Activated CD4-positive, alpha-beta T cell treated with anti-CD3 and anti-CD28 coated beads for 1 hour (primary cell): ENCODE measurements at places on chromosomes 7 and 10.

DNA sequence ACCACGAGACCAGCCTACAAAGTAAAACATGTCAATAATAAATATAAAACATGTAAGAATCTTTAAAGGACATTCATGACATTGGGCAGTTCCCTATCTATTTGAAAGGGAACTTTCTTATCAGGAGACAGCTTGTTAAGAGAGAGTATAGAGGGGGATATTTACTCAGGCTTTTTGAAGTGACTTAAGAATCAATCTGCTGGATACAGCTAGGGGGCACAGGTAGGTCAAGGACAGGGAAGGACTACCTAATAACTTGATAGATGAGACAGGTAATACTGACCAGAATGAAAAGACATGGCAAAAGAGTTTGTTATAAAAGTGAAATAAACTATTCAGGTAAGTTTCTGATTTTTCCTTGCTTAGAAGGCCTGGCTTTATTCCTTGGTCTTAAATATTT lies 21.8 kb upstream of the LRRD1 start:
- no peak for DNase-seq

GRCh38 chr10:33476757-33477273 lies 142.3 kb upstream of the NRP1 start:
- DNase-seq: no peak

GRCh38 chr7:45665172-45665571 lies 91.0 kb downstream of the ADCY1 start:
- no peak for DNase-seq

DNA sequence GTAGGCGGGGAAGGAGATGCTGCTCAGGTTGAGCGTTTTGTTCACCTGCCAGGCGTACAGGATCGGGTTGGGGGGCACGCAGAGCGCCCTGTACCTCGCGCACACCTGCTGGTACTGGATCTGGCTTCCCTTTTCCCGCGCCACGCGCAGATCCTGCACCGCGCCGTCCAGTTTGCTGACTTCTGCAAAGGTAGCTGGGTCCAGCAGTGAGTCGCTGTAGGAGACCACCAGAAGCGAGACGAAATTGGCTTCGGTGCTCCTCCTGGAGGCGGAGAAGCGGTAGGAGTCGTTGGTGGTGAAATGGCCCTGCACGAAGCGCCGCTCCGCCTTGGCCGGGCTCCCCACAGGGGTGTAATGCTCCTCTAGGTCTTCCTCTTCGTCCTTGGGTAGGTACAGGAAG lies 90.7 kb upstream of the RAB18 start:
- DNase-seq: no peak

DNA sequence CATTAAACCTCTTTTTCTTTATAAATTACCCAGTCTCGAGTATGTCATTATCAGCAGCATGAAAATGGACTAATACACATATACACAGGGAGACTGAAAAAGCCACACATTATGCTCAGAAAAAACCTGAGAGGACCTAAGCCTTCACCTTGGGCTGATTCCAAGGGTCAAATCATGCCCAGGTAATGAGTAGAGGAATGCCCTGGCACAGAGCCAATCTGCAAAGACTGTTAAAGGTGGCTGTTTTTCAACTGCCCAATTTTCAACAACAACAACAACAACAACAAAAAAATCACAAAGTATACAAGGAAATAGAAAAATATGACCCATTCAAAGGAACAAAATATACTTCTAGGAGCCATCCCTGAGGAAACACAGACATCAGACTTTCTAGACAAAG lies 220.2 kb upstream of the TBX20 start:
- DNase-seq: no peak

- DNase-seq: no peak
These were observed 1.0 kb downstream of the ADCK2 start for GRCh38 chr7:140673774-140674155.

- DNase-seq: no peak
These were observed 20.0 kb downstream of the TRPV5 start for GRCh38 chr7:142913566-142913965.

DNA sequence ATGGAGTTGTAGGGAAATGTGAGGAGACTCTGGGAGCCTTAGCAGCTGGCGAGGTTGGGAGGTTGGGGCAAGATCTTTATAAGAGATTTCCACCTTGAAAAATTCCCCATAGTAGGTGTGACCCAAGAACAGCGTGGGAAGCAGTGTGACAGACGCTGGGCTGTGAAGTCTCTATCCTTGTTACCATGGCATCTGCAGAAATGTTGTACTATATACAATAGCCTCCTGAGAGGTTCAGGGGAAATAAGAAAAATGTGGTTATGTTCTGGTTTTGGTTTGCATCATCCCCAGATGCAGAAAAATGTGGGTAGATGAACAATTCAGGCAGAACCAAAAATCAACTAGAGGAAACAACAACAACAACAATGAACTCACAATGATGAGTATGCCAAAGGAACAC lies 498.6 kb downstream of the SH2D4B start:
- no peak for DNase-seq

- DNase-seq: no peak
These were observed 44.8 kb downstream of the CHST15 start for GRCh38 chr10:124048371-124049290.

- no peak for DNase-seq
These were observed 89.0 kb upstream of the ZNF804B start for GRCh38 chr7:88670536-88670935.

DNA sequence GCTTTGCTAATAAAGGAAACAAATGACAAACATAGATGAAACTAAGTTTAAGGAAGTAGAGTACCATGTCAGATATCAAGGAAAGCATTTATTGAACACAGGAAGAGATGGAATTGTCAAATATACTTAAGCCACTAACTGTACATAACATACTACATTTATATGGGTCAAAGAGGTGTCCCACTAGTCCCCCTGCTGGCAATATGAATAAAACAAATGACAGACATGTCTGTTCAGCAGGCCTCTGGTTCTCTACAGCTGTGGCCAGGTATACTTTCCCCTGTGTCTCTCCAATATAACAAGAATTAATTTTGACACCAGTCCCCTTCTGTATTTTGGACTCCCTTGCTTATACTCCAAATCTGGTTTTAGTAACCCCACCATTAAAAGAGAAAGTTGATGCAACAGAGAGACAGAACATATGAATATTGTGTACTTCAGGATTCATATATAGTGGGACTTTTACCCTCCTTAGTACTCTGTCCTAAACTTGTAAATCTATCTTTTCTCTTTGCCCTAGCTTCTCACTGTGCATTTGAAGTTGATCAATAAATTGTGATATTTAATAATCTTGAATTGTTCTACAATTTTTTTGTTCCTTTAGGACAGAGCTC lies 42.9 kb downstream of the CD36 start:
- no peak for DNase-seq

GRCh38 chr7:24907311-24907886 lies 72.6 kb downstream of the OSBPL3 start:
- DNase-seq: no peak
